ENCODE measurements at places on chromosomes 4 and X.

DNA sequence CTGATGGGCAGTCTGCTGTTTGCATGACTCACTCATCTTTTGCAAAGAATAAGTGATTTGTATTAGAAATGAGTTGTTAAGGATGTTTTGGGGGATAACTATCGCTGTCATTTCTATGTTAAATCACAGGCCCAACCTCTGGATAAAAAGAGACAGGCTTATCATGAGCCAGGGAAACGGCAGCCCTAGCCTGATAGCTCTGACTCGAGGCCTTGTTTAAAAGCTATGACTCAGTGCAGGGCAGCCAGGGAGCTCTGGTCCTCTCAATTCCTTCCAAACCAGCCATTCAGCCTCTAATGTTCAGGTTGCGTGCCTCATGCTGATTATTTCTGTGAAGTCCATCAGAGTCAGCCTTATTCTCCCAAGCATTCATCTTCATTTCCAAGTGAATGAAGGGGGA is 305.9 kb upstream of the HAND2 start:
- peak; percentile 39 for DNase-seq

DNA sequence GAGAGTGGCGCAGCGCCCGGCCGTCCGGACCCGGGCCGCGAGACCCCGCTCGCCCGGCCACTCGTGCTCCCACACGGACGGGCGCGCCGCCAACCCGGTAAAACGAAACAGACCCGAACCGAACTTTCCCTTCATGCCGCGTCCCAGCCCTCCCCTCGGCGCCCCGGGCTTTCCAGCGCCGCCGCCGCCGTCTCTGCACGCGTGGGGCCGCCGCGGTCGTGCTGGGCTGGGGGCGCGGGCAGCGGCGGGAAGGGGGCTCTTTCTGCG is 222 bp downstream of the SMAD1 start:
- no peak for DNase-seq

- DNase-seq = no peak
These were observed 499.6 kb downstream of the PPARGC1A start for GRCh38 chr4:23390246-23390645.

DNA sequence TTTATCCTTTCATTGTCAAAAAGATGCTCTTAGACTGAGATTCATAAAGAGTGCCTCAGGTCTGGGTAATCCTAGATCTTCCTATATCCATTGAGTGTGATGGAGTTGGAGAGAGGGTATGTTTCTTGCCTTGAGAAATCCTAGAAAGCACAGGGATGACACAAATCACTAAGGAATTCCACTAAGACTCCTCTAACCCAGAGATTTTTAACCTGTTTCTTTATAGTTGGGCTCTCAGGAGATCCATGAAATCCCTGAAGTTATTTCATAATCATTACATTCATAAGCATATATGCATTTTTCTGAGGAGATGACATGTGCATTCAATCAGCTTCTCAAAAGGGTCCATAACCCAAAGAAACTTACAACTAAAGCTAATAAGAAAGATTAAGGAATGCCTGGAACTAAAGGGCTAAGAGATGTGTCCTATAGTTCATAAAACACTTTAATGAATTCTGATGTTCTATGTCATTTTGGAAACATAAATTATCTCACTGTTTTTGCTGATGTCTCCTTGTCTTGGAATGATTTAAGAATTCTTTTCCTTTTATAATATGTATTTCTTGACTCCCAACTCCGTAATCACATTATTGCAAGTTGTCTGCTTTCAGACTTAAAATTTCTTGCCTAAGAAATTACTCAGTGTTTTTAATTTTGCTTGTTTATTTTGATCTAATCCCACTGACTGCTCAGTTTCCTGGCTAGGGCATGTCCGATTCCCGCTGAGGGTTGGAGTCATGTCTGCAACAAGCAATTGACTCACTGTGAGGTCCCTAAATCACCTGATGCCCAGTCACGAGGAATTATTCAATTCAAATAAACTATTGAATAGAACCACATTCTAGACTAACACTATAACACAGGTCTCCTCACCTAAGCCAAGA is 2.8 kb upstream of the AMTN start:
- no peak for DNase-seq

Data from ELF-1 (cell line).